Mesothelial cell of epicardium (in vitro differentiated cells): ENCODE measurements at places on chromosomes 3 and 15. TPM values are rescaled to one million over a fixed set of nuclear protein-coding genes. Genes with fewer than 3 reads are reported as not detected.
A peak's percentile ranks its signal among the peaks of the same experiment; 100 is the strongest.

The RBMS3 gene
- 42.5 to 46.3 TPM (median 45.4 TPM) in 3 replicates for total RNA-seq

The PARP15 gene
- total RNA-seq = 0.20 to 0.27 TPM (median 0.22 TPM) in 3 replicates

The SLC28A2 gene
- total RNA-seq = not detected in 3 replicates

The COL8A1 gene
- total RNA-seq = 0.61 to 1.1 TPM (median 0.95 TPM) in 3 replicates

The GOLGA6L7 gene
- not detected in 3 replicates for total RNA-seq

The CP gene
- 22.6 to 28.4 TPM (median 24.2 TPM) in 3 replicates for total RNA-seq

The ZNF501 gene
- 4.0 to 6.2 TPM (median 4.8 TPM) in 3 replicates for total RNA-seq

The MEX3B gene
- total RNA-seq = 29.8 to 31.9 TPM (median 30.8 TPM) in 3 replicates

The TADA3 gene
- total RNA-seq = 67.2 to 71.0 TPM (median 69.8 TPM) in 3 replicates

The GPR149 gene
- not detected in 3 replicates for total RNA-seq

GRCh38 chr15:64776402-64776786 lies 1.0 kb upstream of the RBPMS2 start:
- H3K27ac ChIP-seq = no peak overlapping the region
- H3K36me3 ChIP-seq = no peaks in the 10 kb centered on the region
- H3K27me3 ChIP-seq = peaks cover 4% of the 10 kb centered on the region

DNA sequence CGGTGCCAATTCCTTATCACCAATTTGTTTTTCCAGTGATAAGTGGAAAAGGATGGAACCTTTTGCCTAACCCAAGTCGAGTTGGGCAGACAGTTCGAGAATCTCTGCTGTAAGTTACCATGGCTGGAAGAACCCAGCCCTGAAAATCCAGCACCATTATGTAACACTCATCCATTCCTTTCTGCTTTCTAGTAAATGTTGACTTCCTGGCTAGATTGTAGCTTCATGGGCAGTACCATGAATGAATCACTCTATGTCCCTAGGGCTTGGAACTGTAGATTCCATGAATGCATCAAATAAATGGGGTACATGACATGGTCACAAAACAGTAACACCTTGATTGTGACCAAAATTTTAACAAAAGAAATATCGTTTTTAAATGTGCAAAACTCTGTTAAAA lies 14.0 kb downstream of the CHCHD4 start:
- H3K4me1 ChIP-seq = peaks cover 8% of the 10 kb centered on the region
- no peak overlapping the region for H3K27ac ChIP-seq
- H3K36me3 ChIP-seq = peaks cover 18% of the 10 kb centered on the region

- H3K4me3 ChIP-seq = no peak overlapping the region
- H3K27me3 ChIP-seq = no peaks in the 10 kb centered on the region
- no peak for DNase-seq
- H3K27ac ChIP-seq = peak overlapping the region; percentile 94
Observed at GRCh38 chr3:172201136-172201869, 161.9 kb downstream of the FNDC3B start.

GRCh38 chr3:171407759-171408158 lies 52.4 kb downstream of the TNIK start:
- no peaks in the 10 kb centered on the region for H3K36me3 ChIP-seq
- no peak overlapping the region for H3K27ac ChIP-seq
- H3K4me1 ChIP-seq = peaks cover 19% of the 10 kb centered on the region
- no peak overlapping the region for H3K4me3 ChIP-seq
- no peaks in the 10 kb centered on the region for H3K27me3 ChIP-seq

GRCh38 chr3:117793622-117794265 lies 1084.2 kb downstream of the TUSC7 start:
- H3K4me1 ChIP-seq = peaks cover 26% of the 10 kb centered on the region
- DNase-seq = no peak
- no peak overlapping the region for H3K27ac ChIP-seq
- no peaks in the 10 kb centered on the region for H3K27me3 ChIP-seq

DNA sequence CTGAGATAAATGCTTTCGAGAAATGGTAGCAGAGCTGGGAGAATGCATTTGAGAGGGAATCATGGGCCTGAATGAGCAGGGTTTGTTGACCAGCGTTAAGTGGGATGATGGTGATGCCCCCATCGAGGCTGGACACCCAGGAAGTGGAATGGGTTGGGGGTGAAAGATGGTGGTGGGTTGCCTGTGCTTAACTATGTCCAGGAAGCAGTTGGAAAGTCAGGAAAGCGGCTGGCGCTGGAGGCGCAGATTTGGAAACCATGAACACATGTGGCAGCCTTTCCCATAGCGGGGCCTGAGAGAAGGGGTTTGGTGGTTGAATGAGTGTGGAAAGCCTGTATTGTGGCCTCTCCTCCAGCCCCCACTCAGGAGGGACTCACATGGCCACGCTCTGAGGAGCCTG lies 80.7 kb downstream of the AAGAB start:
- DNase-seq = no peak
- H3K27ac ChIP-seq = no peak overlapping the region
- H3K36me3 ChIP-seq = peaks cover 43% of the 10 kb centered on the region
- no peak overlapping the region for H3K4me3 ChIP-seq
- peaks cover 40% of the 10 kb centered on the region for H3K4me1 ChIP-seq
- H3K27me3 ChIP-seq = no peaks in the 10 kb centered on the region

DNA sequence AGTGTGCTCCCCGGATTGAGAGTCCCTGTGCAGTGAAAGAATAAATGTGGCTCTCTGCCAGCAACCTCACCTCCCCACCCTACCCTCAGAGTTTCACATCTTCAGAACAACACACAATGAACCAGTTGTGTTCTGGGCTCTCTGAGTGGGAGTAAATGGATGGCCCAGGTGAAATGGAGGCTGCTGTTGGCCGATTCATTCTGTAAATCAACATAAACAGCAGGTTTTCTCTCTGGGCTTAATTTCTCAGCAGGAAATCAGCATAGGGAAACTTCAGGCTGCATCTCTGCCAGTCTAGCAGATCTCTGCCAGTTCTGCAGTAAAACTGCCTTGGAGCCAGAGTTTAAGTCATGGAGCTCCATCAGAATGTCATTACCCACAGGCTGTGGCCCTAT lies 54.6 kb upstream of the FURIN start:
- no peaks in the 10 kb centered on the region for H3K27me3 ChIP-seq
- H3K4me3 ChIP-seq = no peak overlapping the region
- H3K4me1 ChIP-seq = peaks cover 13% of the 10 kb centered on the region
- H3K36me3 ChIP-seq = peaks cover 3% of the 10 kb centered on the region

- H3K27ac ChIP-seq = no peak overlapping the region
- no peak overlapping the region for H3K4me3 ChIP-seq
- no peak for DNase-seq
- peaks cover 5% of the 10 kb centered on the region for H3K4me1 ChIP-seq
- H3K27me3 ChIP-seq = peaks cover 20% of the 10 kb centered on the region
Observed at GRCh38 chr3:129017484-129017899, 16.4 kb downstream of the EFCC1 start.

- H3K4me3 ChIP-seq = no peak overlapping the region
- DNase-seq = no peak
- H3K4me1 ChIP-seq = peaks cover 21% of the 10 kb centered on the region
- H3K27me3 ChIP-seq = no peaks in the 10 kb centered on the region
Observed at GRCh38 chr3:16377847-16378302, 112.9 kb downstream of the OXNAD1 start.

DNA sequence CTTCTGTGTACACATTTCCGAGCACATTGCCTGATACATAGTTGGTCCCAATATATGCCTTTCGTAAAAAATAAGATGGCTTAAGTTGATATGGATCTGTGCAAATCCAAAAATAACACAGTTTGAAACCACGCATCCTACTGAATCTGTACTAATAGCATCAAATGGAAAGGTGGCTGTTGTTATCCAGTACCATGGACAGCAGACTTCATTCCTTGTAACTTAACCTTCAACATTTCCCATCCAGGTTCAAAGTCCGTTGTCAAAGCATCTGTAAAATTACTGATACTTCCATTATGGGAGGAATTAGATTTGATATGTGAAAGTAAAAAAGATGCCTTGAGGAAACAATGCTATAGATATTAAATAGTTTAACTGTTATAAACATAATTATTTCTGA lies 65.5 kb upstream of the C3orf49 start:
- H3K27me3 ChIP-seq = peaks cover 11% of the 10 kb centered on the region
- H3K4me3 ChIP-seq = no peak overlapping the region
- no peak for DNase-seq
- H3K27ac ChIP-seq = no peak overlapping the region
- no peaks in the 10 kb centered on the region for H3K36me3 ChIP-seq
- no peaks in the 10 kb centered on the region for H3K4me1 ChIP-seq

DNA sequence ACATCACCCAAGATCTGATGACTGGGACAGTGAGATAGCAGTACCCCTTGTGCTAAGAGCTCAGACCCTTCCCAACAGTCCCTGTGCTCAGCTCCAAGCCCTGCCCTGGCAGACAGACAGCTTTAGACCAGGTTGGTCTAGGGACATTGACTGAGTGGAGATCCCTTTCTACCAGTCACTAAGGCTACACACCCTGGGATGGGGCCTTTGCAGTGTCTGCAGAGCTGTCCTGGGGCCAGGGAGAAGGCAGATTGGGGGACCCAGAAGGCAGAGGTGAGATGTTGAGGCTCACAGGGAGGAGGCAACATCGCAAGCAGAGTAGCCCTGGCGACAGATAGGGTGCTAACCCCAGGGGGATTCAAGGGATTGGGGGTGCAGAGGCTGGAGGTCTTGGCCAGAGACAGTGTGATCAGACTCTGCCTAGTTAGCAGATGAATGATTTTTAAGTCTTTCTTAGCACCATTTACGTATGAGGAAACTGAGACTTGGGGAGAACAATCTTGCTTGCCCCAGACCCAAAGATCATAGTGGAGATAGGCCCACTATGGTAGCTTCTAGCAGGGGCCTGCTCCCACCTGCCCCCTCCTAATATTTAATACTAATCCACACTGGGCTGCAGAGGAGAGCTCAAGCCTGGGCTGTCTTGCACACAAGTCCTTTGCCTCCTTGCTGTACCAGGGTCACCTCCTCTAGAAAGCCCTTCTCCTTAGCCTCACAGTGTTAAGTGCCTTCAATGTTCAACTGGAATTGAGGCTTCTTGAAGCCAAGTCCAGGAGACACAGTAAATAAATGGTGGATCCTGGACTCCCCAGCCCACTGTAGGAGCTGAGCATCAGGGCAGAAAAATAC lies 32.6 kb downstream of the HMCES start:
- no peaks in the 10 kb centered on the region for H3K27me3 ChIP-seq
- peak overlapping the region; percentile 19 for H3K27ac ChIP-seq
- no peak for DNase-seq
- H3K4me3 ChIP-seq = no peak overlapping the region

GRCh38 chr3:48016301-48016973 lies at the start of gene MAP4:
TSS of gene MAP4 (minus strand) at chr3:48016416. CDS start at chr3:47998860, 17,556 bp downstream.
- H3K4me3 ChIP-seq = no peak within 1 kb of the TSS
- no peaks in the 10 kb centered on the region for H3K27me3 ChIP-seq
- no peak for DNase-seq
- peaks cover 48% of the 10 kb centered on the region for H3K4me1 ChIP-seq

DNA sequence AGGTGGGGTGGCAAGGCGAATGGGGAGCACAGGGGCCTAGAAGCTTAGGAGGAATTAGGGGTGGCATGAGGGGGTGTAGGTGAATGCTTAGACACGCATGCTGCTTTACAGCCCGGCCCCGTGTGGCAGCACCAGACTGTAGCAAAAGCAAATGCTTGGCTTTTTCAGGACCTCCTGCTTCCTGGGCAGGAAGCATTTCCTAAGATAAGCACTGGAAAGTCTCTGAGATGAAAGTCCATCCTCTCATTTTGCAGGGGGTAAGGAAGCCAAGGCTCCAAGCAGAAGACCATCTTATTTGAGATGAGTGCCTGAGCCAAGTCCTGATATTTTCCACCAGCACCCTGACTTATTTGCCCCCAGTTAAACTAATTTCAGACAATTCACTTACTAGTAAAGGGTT lies 12.9 kb downstream of the SSUH2 start:
- no peak overlapping the region for H3K4me3 ChIP-seq
- peaks cover 2% of the 10 kb centered on the region for H3K36me3 ChIP-seq
- H3K27me3 ChIP-seq = peaks cover 2% of the 10 kb centered on the region

GRCh38 chr15:95620934-95621579 lies 709.4 kb upstream of the NR2F2 start:
- H3K27me3 ChIP-seq = no peaks in the 10 kb centered on the region
- H3K27ac ChIP-seq = no peak overlapping the region
- H3K36me3 ChIP-seq = peaks cover 10% of the 10 kb centered on the region
- DNase-seq = no peak
- H3K4me1 ChIP-seq = peaks cover 14% of the 10 kb centered on the region
- no peak overlapping the region for H3K4me3 ChIP-seq

DNA sequence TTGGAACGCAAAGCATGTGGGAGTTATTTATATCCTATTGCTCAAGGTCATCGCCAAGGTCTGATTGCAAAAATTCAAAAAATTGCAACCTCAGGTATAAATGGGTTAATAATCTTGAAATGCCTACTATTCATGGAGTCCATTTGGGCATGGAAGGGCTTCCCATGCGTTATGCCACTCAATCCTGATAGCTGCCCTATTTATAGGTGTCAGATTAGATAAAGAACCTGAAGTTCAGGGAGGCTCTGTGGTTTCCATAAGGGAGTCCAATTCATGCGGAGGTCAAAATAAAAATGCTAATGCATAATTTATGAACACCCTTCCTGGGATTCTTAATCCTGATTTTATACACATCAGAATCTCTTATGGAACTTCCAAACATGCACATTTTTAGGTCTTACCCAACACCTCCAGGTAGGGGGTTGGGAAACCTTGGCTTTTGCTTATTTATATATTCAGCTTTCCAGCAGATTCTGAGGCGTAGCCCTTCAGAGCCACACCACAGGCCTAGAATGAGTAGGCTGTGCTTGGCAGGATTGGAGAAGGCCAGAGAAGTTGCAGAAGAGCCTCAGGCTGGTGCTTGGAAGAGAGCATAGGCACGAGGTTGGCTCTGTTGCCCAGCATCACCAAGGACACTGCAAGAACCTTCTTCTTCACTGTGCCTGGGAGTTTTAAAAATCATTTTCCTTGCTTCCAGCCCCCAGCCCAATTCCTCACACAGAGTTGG lies 324.4 kb upstream of the CFAP20DC start:
- H3K27ac ChIP-seq = no peak overlapping the region
- peaks cover 45% of the 10 kb centered on the region for H3K27me3 ChIP-seq
- H3K4me1 ChIP-seq = no peaks in the 10 kb centered on the region
- H3K4me3 ChIP-seq = no peak overlapping the region
- H3K36me3 ChIP-seq = no peaks in the 10 kb centered on the region

DNA sequence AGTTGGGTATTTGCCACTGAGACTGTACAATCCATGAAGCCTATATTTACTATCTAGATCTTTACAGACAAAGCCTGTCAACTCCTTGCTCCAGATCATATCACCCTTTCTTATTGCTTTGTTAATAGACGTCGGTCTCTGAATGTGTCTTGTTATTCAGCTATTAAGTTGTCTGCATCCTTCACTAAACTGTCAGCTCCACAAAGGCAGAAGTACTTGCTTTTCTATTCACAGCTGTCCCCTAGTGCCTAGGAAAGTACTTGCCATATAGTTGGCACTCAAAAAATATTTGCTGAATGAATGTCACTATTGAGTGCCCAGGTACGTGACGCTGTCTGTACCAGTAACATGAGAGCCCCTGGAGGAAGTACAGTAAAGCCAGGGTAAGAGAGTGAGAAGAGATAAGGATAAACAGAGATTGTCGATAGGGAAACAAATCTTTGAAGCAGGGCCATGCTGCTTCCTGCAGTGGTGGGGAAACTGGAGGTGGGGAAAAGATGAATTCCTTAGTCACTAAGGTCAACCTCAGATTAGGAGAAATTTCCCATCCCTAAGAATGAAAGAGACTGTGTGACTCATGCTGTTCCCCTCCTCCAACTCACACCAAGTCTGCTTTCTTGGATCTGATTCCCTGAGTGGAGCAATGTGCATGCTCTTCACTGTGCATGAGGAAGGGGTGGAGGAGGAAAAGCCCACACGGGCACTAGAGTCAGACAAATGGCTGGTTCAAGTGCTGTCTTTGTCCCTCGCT lies 36.3 kb downstream of the PRICKLE2 start:
- peaks cover 22% of the 10 kb centered on the region for H3K36me3 ChIP-seq
- no peaks in the 10 kb centered on the region for H3K27me3 ChIP-seq
- peak overlapping the region; percentile 93 for H3K27ac ChIP-seq
- H3K4me1 ChIP-seq = peaks cover 55% of the 10 kb centered on the region
